ENCODE measurements at places on chromosomes 5 and 9.

GRCh38 chr5:66554884-66555283 lies 41.3 kb upstream of the MAST4 start:
- DNase-seq, result no peak

DNA sequence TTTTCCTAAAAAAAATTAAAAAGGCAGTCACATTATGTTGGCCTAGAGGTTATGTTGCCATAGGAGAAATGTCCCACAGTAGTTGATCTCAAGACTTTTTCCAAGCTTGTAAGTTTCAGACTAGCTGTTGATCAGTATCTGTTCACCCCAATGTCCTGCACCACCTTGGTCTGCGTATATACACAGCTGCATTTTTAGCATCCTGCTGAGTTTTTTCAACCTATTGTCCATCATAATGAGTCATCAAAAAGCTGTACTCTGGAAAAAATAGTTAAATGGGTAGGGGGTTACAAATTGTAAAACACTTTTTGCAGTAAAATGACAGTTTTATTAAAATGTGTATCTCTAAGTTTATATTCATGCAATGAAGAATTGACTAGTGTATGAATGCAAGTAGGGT lies 53.2 kb upstream of the TMEM171 start:
- DNase-seq, result no peak

GRCh38 chr5:10668697-10669096 lies 92.3 kb downstream of the DAP start:
- DNase-seq, result no peak

DNA sequence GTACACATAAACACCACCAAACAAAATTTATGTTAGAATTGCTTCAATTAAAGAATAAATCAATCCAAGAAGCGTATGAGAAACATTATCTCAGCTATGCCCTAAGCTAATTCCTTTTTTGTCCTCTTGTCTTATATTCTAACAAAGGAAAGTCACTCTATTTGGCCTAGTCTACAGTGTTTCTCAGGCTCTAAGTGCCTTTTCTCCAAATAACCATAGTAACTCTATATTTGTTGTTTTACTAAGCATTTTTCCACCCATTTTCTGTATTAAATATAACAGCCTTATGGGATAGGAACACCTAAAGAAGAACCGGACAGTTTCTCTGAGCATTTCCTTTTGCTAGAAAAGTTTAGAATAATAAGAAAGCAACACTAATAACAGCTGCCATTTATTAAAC lies 120.1 kb upstream of the MTAP start:
- no peak for DNase-seq

DNA sequence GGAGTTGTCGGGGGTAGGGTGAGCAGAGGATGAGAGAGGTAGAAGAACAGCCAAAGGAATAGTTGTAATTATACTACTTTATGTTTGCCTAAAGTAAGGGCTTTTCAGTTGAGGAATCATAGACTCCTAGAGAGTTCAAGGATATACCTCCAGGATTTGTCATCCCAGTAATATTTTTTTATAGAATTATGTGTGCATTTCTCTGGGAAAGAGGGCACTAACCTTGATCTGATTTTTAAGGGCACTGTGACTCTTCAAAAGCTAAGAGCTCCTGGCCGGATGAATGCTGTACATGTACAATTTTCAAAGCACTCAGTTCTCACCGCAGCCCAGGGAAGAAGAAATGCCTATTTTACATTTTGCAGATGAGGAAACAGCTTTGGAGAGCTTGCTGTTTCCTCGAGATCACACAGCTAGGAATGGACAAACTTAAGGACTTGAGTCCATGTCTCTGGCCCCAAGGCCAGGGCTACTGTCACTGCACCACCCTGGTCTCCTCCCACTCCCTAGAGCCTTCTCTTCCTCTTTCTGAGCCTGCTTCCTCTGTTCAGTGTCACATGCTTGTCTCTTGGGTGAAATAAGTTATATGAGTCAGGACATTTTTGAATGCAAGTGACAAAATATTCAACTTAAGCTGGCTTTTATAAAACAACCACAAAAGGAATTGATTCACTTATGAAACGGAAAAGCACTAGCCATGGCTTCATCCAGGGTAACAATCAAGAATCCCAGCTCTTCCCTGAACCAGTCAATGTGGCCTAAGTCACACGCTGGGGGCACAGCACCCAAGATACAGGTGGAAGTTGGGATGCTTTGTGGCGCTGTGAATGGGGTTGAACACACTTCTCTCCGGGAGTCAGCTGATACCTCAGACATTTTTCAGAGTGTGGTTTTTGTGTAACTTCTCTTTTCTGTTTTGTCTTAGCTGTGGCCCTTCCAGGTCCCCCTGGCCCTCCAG lies 45.7 kb upstream of the TGFBR1 start:
- DNase-seq, result no peak

All from anterior cingulate cortex (tissue), 58 donors.